ENCODE measurements at places on chromosomes 3 and 15.

DNA sequence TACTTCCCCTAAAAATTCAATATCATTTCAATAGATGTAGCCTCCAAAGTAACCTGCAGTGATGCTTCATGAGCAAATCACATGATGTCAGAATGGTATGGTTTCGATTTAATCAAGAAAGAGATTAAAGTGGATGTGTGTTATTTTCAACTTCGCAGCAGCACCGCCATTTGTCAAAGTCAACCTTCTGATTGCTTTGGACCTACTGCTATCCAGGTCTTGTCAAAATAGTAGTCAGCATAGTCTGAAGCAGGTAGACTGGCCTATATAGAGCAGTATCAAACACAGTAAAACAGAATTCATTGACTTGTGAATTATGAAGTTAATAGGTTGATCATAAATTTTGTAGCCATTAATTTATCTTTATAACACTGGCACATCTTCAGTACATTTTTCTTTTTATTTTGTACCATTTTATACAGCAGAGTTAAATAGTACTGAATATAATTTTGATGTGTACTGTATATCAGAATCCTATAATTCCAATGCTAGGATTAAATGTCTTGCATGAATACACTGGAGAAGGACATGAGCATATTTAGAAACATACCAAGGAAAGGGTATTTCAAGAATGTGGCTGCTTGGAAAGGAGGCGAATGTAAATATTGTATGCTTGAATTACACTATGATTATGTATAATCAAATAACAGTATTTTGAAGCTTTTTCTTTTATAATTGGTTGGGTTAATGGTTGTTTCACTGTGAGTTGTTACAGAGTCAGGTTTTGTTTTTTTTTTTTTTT is 79.6 kb downstream of the CDIN1 start:
- no peak for DNase-seq

DNA sequence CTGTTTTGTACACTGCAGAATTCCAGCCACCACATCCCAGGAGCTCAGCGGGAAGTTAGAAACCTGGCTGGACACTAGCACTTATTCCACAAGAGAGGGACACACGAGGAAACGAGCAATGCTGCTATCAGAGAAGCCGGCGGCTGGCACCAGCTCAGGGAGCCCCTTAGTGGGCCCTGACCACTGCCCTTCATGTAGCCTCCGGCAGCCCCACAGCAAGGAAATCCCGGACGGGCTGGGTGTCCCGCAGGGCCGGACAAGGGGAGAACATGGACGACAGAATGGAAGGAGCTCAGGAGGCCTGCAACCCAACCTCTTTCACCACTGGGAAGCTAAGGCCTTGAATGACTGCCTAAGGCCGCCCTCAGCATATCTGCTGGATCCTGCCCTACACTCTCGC is 32.5 kb downstream of the RBPMS2 start:
- DNase-seq, result no peak

GRCh38 chr15:56965231-56966013 is 47.0 kb downstream of the TCF12 start:
- no peak for DNase-seq

DNA sequence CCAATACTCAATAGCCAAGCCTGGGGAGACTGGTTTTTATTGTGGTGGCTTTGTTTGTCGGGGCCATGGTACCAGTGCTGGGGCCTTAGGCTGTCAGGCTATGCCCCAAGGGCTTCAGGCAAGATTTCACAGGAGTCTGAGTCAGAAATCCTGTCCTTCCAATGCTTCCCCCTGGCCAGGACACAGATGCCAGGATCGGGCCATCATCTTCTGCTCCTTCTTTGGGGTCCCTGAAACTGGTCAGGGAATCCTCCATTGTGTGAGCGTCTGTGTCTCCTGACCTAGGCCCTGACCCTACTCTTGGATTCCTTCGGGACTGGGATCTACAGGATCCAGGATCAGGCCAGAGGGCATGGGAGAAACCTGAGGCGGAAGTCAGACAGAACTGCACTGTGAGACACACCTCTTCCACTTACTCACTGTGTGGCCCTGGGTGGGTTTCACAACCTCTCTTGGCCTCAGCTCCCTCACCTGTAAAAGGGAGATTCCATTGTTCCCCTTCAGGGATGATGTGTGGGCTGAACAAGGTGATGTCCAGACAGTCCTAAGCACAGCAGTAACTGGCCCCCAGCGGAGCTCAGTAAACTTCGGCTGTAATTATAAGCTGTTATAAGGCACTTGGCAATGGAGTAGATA is 292.7 kb downstream of the UACA start:
- DNase-seq, result no peak

- no peak for DNase-seq
These were observed 225.4 kb upstream of the SOX2 start for GRCh38 chr3:181486141-181486885.

- no peak for DNase-seq
These were observed 7.8 kb upstream of the NRROS start for GRCh38 chr3:196631682-196632045.

- no peak for DNase-seq
These were observed 1014.1 kb downstream of the TBL1XR1 start for GRCh38 chr3:176183181-176183580.

DNA sequence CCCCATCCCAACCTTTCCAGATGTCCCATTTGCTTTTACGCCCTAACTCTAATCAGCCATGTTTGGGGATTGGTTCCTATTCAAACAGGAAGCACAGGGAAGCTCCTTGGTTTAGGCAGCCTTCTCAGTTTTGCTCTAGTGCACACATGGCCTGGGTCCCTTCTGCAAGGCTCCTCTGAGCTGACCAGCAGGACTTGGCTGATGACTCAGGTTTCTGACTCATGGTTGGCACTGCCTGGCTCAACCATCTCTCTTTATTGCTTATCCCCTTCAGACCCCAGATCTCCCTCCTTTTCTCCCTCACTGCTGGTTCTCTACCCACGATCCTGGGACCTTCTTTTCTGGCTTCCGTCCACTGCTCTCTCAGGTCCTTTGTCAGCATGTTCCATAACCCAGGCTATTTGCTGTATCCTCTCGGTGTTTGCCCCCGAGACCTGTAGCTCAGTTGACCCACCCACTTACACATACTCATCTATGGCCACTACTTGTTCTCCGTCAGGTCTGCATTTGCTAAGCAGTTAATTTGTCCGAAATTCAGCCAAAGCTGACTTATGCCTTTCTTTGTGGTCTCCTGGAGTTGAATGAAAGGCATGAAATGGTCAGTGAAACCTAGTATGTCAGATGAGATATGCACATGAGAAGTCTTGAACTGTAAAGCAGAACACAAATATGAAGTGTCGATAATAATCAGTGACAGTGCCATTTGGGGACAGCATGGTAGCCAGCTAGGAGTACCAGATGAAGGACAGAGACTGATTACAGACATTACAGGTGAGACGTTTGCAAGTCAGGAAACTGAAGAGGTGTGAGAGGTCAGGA is 323.5 kb upstream of the ROPN1 start:
- peak; percentile 60 for DNase-seq

GRCh38 chr3:57062101-57062631 is 1.7 kb downstream of the SPATA12 start:
- DNase-seq, result no peak

GRCh38 chr3:62329971-62330370 is 43.4 kb downstream of the FEZF2 start:
- no peak for DNase-seq

GRCh38 chr15:26972636-26973035 is 1.7 kb downstream of the GABRG3 start:
- no peak for DNase-seq

DNA sequence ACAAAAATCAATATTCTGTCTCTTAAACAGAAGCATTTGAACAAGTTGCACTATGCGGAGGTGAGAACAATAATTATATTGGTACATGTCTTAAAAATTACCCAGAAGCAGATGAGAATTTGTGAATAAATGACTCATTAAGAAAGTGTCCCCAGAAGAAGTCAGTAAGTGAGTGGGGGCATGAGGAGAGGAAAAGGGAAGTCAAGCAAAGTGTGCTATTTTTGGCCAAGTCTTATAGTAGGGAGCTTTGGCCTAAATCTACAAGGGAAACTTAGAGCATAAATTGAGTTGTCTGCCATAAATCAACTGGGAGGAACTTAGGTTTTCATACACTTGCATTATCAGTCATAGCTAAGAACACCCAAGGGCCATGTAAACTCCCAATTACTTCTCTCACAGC is 86.9 kb upstream of the SATB1 start:
- no peak for DNase-seq

- peak; percentile 7 for DNase-seq
These were observed 108.8 kb downstream of the DPH6 start for GRCh38 chr15:35437157-35437556.

DNA sequence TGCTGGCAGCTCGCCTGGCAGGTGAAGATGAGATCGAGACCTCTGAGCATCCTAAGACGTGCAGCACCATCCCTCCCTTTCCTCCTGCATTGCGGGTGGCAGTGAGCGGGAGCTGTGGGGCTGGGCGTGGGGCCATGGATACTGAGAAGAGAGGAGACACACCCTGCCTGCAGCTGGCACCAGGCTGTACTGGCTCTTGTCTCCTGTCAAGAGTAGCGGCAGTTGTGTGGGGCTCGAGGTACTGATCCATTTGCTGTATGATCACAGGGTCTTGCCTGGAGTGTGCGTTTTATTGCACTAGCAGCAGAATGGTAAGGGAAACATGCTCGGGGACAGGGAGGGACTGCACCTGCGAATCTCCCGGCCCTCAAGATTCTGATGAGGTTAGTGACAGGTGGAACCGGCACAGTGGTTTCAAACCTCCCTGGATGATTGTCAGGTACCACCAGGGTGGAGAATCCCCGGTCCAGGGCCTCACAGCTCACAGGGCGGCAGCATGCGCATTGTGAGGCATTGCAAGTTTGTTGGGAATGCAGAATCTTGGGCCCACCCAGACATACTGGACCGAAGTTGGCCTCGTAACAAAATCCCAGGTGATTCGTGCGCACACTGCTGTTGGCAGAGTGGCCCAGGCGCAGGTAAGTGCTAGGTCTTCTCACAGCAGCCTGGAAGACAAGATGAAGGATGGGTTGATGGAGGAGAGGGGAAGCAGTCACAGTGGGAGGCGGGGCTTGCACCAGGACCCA is 14.1 kb downstream of the SYNM start:
- DNase-seq, result no peak

DNA sequence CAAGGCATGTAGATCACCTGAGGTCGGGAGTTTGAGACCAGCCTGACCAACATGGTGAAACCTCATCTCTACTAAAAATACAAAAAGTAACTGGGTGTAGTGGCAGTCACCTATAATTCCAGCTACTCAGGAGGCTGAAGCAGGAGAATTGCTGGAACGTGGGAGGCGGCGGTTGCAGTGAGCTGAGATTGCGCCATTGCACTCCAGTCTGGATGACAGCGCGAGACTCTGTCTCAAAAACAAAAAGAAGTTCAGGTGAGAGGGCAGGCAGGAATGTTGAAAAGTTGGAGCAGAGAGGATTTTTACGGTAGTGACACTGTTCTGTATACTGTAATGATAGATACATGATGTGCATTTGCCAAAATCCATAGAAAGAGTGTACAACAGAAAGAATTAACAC is 31.7 kb downstream of the GXYLT2 start:
- no peak for DNase-seq

GRCh38 chr3:121481106-121481880 is 64.5 kb downstream of the POLQ start:
- DNase-seq, result peak; percentile 32

- DNase-seq, result no peak
These were observed 26.3 kb downstream of the ITGA11 start for GRCh38 chr15:68405378-68406250.

DNA sequence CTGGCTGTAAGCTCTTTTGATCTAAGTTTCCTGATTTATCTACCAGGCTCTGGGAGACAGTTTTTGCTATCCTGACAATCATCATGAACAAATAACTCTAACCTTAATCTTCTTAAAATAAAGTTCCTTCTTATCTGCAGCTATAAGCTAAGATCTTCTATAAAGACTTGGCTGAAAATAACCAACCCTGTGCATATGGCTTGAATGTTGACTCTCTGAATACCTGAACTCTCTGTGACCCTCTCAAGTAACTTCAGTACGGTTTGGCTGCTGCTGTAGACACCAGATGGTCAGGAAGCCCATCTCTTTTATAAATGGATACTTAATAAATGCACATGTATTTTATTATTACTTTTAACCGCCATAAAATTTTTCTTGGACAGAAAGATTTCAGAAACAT is 412.4 kb upstream of the CBLB start:
- DNase-seq, result no peak

DNA sequence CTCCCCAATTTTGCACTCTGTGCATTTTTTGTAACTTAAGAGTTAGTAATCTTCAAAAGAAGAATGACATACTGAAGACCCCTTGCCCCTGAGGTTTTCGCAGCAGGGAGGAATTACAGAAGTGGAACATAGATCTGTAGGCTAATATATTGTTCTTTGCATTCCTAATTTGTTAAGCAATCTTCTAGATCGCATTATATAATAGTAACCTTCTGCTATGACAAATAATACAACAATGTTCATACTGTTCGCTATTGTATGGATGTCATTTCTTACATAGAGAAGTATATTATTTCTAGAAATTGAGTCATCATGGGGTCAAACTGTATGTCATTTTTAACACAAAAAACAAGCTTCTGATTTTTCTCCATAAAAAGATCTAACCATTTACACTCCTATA is 95.8 kb upstream of the TGFBR2 start:
- DNase-seq, result no peak

- DNase-seq, result peak; percentile 15
These were observed 17.0 kb downstream of the MAGI1 start for GRCh38 chr3:66021731-66022131.

DNA sequence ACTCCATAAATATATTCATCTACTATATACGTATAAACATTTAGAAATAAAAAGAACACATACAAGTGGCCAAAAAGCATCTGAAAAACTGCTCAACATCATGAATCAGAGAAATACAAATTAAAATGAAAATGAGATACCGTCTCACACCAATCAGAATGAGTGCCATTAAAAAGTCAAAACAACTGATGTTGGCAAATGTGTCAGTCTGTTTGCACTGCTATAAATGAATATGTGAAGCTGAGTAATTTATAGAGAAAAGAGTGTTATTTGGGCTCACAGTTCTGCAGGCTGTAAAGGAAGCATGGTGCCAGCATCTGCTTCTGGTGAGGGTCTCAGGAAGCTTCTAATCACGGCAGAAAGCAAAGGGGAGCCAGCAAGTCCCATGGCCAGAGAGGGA is 620.3 kb upstream of the CCDC54 start:
- no peak for DNase-seq

DNA sequence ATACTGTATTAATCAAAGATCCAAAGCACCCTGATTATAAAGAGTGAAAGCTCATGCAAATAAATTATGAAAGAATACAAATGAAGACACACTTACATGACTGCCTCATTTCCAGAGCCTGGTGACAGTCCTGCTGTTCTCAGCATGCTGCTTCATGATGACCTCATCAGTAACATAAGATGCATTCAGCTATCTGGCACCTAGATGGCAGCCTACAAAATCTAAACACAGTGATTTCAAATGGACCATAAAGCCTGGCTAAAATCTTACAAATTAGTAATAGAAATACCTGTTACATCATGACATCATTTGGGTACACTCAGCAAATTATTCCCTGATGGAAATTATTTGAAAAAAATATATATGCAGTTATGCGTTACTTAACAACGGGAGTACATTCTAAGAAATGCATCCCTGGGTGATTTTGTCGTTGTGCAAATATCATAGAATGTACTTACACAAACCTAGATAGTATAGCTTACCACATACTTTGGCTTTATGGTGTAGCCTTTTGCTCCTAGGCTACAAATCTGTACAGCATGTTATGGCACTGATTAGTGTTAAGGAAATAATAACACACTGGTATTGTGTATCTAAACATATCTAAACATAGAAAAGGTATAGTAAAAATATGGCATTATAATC is 207.2 kb downstream of the EPHA3 start:
- DNase-seq, result peak; percentile 5

GRCh38 chr15:40789119-40789518 is 17.8 kb upstream of the ZFYVE19 start:
- DNase-seq, result no peak
